ENCODE measurements at places on chromosomes 16 and 17. TPM values are rescaled to one million over a fixed set of nuclear protein-coding genes. Genes with fewer than 3 reads are reported as not detected.

Gene CCR7
- total RNA-seq: not detected

Gene TIGD7
- total RNA-seq: 4.4 TPM

Gene SHMT1
- 5.2 TPM for total RNA-seq

Gene FOXN1
- not detected for total RNA-seq

Gene CCL1
- total RNA-seq: not detected

Gene CLEC18B
- total RNA-seq: 0.47 TPM

Gene CCL8
- total RNA-seq: not detected

Gene SLC5A2
- total RNA-seq: under 0.01 TPM

Gene CPHXL2
- not detected for total RNA-seq

Gene KCTD11
- 4.6 TPM for total RNA-seq

Gene PITPNM3
- 0.26 TPM for total RNA-seq

Gene CD79B
- total RNA-seq: 0.16 TPM

Gene CD300LB
- not detected for total RNA-seq

Gene CLN3
- 13.9 TPM for total RNA-seq

Gene PIRT
- total RNA-seq: not detected

Gene PPY
- not detected for total RNA-seq

Gene KRTAP2-1
- total RNA-seq: not detected

Gene TEX14
- total RNA-seq: under 0.01 TPM

Gene NPIPB6
- total RNA-seq: 0.47 TPM

Gene DPEP3
- total RNA-seq: not detected

Gene PGP
- 2.2 TPM for total RNA-seq

Gene KIF18B
- 0.77 TPM for total RNA-seq

Gene CDC27
- 70.2 TPM for total RNA-seq

Gene KRT24
- not detected for total RNA-seq

Gene SLC5A10
- not detected for total RNA-seq

Data from bronchial smooth muscle cell (primary cell).